NCI-H345 (cell line): ENCODE measurements at places on chromosomes 1 and 21.

- DNase-seq: no peak
These were observed 39.6 kb downstream of the PDE4B start for GRCh38 chr1:65832296-65832695.

DNA sequence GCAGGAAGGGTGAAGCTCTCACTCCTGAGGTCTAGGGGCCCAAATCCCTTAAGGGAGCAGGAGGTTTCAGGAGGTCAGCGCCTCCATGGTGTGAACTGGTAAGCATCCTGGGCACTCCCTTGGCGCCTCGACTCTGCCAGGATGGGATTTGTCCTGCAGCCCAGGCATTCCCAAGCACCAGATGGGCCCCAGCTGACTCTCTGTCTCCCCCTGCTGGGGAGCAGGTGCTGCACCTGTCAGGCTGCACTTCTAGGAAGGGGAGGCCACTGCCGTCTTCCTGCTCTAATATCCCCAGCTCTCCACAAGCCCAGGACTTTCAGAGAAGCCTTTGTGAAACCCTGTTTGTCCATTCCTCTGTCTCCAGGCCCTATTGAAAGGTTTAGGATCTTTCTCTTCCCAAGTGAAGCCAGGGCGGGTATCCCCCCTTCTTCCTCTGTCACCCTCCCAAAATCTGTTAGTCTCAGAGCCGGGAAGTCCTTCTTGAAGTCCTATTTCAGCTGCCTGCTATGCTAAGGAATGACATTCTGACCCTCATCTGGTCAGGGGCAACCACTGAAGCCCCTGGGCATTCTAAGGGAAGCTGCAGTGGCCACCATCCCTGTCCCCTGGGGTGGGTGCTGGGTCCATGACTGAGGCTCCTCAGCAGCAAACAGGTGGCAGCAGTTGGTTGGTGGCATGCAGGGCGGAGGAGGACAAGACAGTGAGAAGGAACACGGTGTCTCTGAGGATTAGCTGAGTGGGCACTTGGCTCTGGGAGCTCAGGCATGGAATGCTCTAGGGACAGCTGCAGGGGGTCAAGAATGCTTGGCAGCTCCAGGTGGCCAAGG lies 3.2 kb downstream of the MYBPH start:
- peak; percentile 57 for DNase-seq

GRCh38 chr1:39110882-39111281 lies 84.7 kb downstream of the NDUFS5 start:
- no peak for DNase-seq

DNA sequence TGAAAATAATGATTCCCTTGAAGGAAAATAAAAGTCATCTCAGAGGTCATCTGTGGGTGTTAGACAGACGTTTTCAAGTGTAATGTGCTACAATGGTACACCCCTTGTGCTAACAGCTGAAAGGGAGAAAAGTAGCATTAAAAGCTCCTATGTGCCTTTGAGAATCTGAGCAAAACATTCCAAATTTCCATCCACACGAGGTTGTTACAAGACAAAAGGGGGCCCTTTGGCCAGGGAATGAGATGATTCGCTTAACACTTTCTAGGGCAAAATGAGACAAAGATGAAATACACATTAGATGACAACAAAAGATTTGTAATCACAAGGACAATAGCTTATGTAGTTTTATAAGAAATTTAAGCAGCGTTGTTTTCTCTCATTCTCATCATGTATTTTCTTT lies 303.6 kb downstream of the LMX1A start:
- DNase-seq: no peak

GRCh38 chr1:234987415-234988154 lies 141.1 kb downstream of the TOMM20 start:
- DNase-seq: no peak

GRCh38 chr1:22139817-22140216 lies 3.1 kb downstream of the WNT4 start:
- DNase-seq: no peak

DNA sequence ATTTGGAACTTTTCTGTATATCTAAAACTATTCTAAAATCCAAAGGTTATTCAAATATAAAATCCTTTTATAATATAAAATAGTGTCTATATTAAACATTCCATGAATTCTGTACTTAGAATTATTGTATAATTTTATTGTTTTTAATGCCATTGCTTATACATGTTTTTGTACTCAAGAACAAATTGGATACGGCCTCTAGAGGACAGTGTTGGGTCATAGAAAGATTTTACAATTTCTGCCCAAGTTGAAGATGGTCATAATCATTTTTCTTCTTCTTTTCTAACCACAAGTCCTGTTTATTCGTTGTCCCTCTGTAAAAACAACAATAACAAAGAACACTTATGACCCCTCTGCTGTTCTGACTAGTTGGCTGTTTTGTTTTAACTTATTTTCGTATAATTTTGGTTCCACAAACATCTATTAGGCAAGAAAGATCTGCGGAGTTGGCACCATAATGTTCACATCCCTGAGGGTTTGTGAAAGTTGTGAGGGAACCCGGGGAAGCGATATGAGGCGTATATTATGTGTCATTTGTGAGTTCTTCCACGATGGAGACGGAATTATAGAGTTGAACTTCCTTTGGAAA lies 75.7 kb upstream of the KIF26B start:
- DNase-seq: peak; percentile 10

DNA sequence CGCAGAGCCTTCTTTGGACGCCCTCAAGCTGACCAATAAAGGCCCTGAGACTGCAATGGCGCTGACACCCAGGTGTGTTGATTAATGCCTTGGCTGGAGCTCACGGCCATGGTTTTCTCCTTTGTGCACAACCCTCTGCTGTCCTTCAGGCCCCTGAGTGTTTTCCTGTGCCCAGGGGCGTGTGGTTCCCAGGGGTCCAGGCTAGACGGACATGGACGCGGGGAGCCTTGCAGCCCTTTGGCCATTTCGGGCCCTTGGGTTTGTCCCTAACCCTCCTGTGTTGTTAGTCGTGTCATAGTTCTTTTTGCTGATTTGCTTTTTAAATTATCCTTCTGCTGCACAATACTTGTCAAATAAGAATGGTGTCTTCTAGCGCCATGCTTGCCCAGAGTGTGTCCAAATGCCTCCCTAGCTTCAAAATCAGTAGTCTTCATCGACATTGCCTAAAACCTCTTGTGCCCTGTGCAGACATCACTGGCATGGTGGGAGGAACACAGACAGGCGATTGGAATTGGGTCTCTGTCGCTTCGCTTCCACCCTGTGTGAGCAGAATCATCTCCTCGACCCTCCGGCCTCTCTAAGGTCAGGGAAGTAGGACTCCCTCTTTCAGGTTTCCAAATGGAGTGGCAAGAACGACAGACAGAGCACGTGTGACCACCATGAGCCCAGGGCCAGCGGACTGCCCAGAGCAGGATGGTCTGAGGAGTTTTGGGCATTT lies 1.9 kb downstream of the KRTAP10-4 start:
- DNase-seq: no peak

GRCh38 chr1:15288173-15288926 lies 41.3 kb downstream of the FHAD1 start:
- peak; percentile 61 for DNase-seq

GRCh38 chr21:35102488-35103371 lies 53.6 kb upstream of the RUNX1 start:
- no peak for DNase-seq

- peak; percentile 57 for DNase-seq
These were observed 1.2 kb downstream of the CEP170 start for GRCh38 chr1:243253926-243254232.

DNA sequence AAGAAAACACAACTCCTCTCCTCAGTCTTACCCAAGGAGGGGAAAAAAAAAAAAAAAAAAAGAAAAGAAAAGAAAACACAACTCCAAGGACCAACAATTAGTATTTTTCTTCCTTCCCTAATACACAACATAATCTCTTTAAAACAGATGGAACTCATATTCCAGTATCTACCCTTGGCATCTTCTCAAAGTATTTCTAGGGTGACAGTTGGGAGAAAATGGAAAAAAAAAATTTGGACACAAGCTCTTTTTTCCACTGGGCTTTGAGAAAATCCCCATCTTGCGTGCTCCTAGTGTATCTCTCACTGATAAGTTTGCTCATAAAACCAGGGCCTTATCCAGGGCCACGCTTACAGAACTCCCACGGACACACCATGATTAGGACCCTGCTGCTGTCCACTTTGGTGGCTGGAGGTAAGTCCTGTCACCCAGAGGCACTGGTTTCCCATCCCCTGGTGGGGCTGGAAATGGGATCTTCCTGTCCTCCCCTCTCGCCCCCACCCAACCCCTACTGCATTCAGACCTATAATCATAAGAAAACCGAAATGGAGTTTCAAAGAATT lies at the start of gene CELA2B:
TSS of gene CELA2B (plus strand) at position 353 of the 563 bp plus-strand sequence. CDS start at position 375, 22 bp downstream.
- DNase-seq: no peak

DNA sequence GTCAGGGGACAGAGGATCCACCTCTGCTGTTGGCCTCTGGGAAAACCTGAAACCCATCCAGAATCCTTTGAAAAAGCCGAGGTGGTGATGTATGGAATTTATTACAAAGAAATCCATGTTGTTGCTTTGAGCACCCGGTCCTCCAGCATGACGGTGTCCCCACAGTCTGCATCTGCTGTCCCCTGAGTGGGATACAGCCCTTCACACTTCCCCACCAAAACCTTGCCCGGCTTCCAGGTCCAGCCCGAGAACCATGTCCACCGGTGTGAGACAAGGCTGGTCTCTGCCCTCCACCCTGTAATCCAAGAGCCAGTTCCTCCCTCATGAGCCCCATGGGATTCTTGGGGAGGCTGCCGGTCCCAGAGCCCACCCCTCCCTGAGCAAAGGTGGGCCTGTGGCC lies 70.5 kb downstream of the STUM start:
- no peak for DNase-seq

DNA sequence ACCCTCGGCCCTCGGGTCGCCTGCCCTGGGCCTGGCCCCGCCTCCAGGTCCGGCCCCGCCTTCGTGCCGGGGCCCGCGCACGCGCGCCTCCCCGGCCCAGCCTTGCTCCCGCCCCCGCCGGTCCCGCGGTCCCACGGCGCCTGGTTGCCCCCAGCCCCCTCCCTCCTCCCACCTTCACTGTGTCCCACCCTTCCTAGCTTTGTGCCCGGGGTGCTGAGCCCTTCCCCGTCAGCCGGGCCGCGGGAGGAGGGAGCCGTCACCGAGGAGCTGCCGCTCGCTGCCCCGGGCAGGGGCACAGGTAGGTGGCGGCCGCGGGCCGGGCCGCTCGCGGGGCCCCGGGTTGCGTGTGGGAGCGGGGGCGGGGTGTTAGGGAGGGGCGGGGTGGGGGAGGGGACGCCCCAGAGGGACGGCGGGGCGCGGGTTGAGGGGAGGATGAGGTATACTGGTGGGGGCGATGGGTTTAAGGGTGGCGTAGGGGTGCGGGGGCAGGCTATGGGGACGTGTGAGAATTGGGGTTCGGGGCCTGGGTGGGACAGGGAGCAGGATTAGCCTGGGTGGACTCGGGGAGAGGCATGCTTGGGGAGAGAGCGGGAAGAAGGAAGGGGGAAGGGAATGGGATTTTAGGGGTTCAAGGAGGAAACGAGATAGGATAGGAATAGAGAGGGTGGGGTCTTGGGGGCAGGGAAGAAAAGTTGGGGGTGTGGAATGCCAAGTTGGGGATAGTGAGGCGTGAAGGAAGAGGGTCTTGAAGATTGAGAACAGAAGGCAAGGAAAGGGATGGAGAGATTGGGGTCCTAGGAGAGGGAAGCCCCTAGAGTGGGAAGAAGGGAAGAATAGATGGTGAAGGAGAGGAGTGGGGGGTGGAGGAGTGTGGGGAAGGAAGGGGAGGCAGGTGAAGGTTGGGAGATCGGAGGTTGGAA lies at the start of gene LRRC42:
TSS of gene LRRC42 (plus strand) at position 99 of the 920 bp plus-strand sequence. CDS start 5,650 bp downstream, outside the sequence.
- peak; percentile 94 for DNase-seq

DNA sequence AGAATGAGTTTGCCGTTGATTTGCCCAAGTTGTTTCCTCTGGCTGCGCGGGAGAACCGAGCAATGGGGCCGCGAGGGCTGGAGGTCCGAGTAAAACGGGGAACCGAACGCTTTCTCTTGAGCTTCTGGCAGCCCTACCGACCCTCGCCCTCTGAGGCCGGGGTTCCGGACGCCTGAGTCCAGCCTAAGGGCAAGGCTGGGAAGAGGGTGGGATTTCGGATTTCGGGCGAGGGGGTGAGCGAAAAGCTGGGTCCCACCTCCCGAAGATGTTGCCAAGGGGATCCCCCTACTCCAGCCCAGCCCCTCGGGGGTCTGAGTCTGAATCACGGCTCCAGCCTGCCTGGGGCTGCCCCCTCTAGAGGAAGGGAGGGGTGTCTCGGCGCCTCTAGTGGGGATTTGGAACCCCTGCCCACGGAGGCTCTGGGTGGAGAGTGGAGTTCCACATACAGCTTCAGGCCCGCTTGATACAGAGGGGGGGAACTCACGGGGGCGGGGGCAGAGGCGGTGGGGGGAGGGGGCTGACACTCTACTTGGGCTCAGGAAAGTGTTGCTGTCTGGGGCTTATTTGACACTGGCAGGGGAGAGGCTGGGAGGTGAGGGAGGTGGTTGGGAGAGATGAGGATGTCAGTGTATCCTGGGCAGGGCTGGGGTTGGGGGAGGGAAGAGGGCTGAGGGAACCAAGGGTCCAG lies 617 bp downstream of the KIRREL1 start:
- DNase-seq: no peak

DNA sequence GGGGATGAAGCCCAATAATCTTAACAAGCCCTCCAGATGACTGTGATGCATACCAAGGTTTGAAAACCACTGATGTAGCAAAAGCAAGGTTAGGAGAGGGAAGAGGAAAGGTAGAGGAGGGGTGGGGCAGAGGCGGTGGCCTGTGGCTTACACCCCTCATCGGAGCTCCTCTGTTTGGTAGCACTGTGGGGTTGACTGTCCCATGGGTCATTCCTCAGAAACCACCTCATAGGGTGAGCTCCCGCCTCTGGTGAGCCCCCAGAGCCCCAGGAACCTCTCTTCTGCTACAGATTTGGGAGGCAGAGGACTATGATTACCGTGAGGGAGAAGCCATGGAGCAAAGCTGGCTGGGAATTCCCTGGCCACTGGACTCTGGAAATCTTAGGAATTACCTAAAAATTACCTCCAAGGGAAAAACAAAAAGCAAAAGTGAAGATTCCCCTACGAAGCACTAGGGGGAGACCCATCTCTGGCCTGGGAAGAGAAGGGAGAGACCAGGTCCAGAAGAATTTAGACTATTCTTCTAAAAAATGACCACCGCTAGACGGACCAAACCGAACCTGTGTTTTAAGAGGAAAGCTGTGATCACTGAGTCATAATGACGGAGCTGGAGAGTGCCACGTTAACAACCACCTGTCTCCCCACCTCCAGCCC lies 1.5 kb upstream of the RASSF5 start:
- DNase-seq: no peak

DNA sequence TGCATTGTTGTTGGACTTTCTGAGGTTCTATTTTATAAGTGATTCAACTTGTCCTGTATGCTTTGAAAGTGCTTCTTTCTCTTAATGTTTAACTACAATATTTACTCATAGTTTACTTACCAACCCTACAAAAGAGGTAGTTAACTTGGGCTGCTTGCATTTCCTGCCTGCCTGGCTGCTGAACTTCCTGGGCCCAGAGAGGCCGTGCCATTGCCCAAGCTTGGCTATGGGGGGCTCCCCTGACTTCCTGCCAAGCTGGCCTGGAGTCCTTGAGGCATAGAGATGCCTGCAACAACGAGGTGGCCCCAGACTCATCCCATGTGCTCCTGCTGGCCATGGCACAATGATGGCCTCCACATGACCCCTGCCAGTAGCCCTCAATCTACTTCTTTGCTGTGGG lies 361.6 kb upstream of the PLD5 start:
- no peak for DNase-seq

- DNase-seq: no peak
These were observed 3.7 kb upstream of the SDE2 start for GRCh38 chr1:226002667-226003501.
